ENCODE measurements at places on chromosomes 2 and 18. TPM values are rescaled to one million over a fixed set of nuclear protein-coding genes. Genes with fewer than 3 reads are reported as not detected.

The TANC1 gene
- total RNA-seq: 77.6 TPM

The CPSF3 gene
- 17.5 TPM for total RNA-seq

The TBR1 gene
- not detected for total RNA-seq

GRCh38 chr18:37566479-37567060 lies 972 bp upstream of the CELF4 start:
- DNase-seq: no peak

GRCh38 chr2:68653538-68653982 lies 10.2 kb downstream of the PROKR1 start:
- no peak for DNase-seq

Measured in heart right ventricle (tissue), 16 donors.